NCI-H774 (cell line): ENCODE measurements at places on chromosomes 7 and 10.

GRCh38 chr7:146956321-146956720 lies 839.7 kb downstream of the CNTNAP2 start:
- DNase-seq: peak; percentile 79

- no peak for DNase-seq
These were observed 204.7 kb downstream of the ADARB2 start for GRCh38 chr10:1532636-1533035.

DNA sequence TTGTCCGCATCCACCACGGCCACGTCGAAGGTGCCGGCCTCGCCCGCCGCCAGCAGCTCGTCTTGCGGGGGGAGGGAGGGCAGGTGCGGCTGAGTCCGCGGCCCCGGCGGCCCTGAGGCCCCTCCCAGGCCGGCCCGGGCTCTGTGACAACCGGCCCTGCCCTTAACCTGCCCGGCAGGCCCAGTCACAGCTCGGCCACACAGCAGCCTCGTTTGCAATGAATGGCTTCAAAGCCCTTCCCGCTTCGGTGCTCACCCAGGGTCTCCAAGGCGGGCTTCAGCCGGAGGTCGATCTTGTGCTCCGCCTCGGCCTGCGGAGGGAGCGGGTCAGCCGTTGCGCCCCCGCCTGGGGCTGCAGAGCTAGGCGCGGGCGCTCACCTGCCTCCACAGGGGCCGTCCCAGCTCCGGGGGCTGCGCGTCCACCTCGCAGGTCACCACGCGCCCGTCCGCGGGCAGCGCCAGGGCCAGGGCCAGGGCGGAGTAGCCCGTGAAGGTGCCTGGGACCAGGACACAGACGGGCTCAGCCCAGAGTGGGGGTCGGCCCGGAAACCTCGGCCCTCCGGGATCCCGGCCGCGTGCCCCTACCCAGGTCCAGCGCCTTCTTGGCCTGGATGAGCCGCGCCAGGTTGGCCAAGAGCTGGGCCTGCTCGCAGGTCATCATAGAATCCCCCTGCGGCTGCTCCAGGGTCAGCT lies 928 bp downstream of the COMTD1 start:
- DNase-seq: no peak

GRCh38 chr7:124686543-124687171 lies 78.9 kb downstream of the GPR37 start:
- no peak for DNase-seq

DNA sequence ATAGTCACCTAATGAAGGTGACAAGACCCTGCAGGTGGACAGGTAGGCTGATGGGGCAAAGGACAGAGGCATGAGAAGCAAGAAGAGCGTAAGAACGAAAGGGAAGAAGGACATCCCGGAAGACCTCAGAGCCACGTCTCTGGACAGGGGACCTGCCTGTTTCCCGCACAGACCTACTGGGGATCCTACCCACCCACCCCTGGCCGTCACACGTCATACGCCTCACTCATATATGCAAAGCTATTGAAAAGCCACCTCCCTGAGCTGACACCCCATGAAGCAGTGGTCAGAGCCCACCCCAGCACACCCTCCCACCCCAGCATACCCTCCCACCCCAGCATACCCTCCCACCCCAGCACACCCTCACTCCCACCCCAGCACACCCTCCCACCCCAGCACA lies 140.6 kb downstream of the GRID1 start:
- no peak for DNase-seq

- DNase-seq: no peak
These were observed 13.1 kb upstream of the LIPF start for GRCh38 chr10:88651101-88651551.

DNA sequence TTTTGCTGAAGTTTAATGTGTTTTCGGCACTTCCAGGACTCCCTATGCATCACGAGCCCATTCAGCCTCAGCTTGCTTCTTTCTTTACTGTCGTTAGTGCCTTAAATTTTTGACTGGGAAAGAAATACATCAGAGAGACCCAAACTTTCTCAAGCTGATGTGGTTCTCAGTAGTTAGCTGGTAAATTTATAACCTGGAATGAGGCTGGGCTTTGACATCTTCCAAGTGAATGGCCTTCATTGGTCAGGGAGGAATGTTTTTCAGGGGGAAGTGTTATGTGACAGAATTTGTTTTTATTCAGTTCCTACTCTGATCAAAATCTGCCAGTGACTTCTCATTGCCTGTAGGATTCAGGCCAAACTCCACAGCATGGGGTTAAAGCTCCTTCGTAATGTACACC lies 296.9 kb downstream of the SORCS3 start:
- no peak for DNase-seq

DNA sequence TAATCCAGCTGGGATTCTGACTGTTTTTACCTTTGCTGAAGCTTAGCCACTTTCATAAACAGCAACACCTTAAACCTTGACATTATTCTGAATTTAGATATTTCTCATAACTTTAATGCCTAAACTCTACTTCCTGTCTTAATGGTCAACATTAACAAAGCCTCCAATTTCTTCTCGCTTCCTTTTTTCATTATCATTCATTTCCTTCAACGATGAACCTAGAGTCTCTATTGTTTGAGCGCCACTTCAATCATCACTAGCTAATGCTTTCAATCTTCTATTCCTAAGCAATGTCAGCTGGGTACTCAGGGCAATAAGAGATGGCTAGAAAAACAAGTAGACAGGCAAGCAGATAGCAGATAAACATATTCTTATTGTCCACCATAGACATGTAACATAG lies 96.6 kb upstream of the TMEM196 start:
- DNase-seq: no peak

GRCh38 chr7:123024989-123025758 lies 29.7 kb upstream of the TAS2R16 start:
- no peak for DNase-seq
